ENCODE measurements at places on chromosomes 4 and X.

DNA sequence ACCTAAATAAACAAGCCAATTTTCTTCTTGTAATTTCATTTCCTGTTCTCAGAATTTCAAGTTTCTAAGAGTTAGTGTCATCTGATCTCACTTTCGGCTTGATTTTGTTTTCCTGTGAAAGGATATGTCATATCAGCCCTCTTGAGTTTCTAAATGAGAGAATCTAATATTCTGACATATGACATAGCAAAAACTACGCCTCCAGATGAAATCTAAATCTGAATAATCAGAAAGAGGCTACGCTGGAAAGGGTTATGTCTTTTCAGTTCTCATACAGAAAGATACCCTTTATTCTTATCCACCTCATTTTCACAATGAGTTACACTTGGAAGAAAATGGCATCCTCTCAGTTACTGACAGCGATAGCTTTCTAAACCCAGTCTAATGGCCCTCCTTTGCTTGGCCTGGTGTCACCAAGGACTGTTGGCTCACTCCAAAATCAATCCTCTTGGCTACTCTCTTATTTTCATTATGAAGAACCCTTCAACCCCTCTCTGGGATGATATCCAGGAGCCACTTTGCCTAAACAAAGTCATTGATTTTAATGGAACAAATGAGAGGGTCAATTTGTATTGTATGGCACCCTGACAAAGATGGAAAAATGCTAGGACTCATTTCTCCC, 65.6 kb downstream of the ASB9 start:
- DNase-seq = no peak

- DNase-seq = no peak
These were observed 3.9 kb downstream of the TAB3 start for GRCh38 chrX:30885136-30885535.

DNA sequence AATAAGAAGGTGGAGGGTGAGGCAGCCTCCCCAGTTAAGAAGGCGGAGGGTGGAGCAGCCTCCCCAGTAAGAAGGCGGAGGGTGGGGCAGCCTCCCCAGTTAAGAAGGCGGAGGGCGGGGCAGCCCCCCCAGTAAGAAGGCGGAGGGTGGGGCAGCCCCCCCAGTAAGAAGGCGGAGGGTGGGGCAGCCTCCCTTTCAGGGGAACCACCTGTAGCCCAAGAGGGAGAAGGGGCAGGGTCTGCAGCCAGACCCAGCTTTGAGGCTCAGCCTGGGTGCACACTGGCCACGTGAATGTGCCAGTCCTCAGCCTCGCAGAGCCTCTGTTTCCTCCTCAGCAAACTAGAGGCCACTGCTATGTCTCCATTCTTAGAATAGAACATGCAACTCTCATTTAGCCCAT, 52.6 kb downstream of the HMX1 start:
- DNase-seq = no peak

DNA sequence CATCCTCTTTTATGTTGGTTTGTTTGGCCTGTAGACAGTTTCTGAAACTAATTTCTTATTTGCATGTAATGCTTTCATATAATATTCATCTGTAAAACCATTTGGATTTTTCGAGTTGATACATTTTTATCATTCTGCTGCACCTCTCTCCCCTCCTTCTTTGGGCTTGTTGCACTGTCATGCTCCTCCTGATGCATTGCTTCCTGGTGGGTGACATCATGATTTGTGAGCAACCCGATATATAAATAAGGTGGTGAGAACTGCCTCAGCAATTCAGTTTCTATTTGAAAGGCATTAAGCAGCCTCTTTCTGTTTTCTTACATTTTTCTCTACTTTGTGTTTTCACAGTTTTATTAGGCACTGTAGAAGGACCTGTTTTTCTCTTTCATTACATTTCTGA, 515.7 kb downstream of the RPA4 start:
- no peak for DNase-seq

DNA sequence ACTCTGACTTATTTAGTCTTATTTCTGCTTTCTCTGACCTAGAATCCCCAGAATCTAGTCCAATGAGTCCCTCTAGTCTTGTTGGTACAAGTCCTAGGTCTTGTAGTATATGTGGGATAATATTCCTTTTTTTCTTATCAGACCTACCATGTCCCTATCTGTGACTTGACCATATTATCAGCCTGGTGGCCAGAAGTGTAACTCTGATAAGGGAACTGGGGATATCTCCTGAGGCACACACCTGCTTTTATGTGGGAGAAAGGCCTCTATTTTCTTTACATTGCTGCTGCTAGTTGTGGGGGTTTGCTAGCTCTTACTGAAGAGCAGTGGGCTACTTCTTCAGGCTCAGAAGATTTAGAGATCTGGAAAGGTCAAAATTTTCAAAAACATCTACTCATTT, 38.6 kb downstream of the CFAP299 start:
- DNase-seq = no peak

DNA sequence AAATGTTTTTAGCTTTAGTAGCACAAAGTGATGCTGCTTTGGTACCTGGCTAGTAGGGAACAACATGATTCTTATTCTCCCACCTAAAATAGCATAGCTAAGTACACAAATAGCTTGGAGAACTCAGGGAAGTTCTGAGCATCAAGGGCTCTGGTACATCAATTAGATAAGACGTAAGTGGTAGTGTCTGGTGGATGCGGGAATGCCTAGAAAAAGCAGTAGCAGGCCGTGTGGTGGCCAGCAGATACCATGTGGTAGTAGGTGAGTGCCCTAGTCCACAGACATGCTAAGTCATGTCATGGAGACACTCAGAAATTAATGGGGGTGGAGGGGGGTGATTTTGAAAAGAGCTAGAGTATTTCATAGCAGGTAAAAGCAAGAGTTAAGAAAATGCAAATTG, 347.3 kb upstream of the NOCT start:
- no peak for DNase-seq

- no peak for DNase-seq
These were observed 24.0 kb upstream of the SGMS2 start for GRCh38 chr4:107800706-107801105.

DNA sequence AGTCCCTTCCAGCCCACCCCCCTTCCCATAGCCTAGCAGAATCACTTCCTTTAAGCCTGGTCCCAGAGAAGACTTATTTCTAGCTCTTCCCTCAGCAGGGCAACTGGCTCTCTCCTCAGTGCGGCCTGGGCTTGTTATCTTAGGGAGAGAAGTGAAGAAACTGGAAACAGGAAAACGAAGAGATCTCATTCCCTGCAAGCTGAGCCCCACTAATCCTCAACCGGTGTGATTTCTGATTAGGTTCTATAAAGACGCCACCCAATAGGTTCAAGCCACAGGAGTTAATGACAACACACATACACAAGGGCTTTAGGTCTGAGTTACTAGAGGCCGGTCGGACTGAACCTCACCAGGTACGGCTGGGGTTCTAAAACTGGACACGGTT, 3.2 kb downstream of the GSX2 start:
- no peak for DNase-seq

- DNase-seq = no peak
These were observed 119.1 kb upstream of the ETNPPL start for GRCh38 chr4:108881986-108882385.

DNA sequence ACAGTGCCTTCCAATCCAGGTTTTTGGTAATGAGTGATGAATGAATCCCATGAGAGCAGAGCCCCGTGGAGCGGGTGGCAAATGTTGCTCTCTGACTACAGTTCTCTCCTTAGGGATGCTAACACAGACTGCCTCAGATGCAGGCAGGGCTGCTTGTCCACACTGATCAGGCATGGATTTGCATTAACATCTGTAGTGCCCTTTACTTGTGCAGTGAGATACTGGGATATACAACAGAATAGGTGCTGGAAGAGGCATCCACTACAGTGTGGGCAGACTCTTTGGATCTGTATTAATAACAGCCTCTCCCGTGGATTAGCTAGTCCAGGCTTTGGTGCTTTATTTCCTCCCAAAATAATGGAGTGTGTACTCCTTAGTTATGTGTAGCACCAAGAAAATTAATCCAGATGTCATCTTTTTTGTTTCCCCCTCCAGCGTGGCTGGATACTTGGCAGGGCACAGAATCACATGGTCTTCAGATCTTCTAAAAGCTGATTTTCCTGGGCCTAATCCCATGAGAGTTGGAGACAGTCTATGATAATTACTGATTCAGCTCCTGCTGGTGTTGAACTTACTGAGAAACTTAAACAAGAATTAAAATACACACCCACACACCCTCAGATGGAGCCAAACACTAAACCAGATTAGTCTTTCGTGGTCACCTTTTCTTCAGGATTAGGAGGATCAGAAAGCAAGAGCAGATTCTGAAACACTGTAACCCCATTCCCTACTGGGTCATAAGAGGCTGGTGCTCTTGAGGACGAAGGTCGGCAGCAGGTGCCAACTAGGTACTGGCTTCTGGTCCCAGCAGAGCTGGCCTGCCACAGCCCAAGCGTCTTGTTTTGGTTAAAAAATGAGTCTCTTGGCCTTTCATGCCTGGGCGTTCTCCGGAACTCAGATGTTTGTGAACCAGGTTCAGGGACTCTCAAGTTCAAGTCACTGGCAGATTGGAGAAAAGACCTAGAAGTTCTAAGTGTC, 23.1 kb upstream of the NAP1L5 start:
- DNase-seq = no peak

DNA sequence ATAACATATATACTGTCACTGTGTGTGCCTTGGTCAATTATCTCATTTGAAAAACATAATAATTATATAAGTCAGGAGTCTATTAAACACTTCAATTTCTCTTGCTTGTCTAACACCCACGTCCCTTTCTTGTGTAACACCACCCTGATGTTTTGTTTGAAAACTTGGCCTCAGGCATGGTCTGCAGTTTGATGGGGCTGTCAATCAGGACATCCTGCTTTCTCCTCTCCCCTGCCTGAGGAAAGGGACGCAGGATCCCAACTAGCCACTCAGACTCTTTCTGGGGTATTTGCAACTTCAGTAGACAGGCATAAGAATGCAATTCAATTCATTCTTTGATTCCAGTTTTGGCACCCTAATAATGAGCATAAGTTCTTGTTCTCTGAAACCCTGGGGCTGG, 48.8 kb downstream of the DKK2 start:
- no peak for DNase-seq

DNA sequence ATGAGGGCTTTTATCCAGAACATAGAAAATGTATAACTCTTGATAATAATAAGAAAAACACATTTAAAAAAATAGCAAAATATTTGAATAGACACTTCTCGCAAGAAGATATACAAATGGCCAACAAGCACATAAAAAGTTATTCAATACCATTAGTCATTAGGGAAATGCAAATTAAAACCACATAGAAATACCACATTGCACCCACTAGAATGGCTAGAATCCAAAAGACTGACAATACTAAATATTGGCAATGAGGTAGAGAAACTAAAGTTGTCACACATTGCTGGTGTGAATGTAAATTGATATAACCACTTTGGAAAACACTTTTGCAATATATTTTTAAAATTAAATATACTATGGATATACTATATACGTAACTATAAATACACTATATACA, 754.3 kb upstream of the MAGEB2 start:
- no peak for DNase-seq

DNA sequence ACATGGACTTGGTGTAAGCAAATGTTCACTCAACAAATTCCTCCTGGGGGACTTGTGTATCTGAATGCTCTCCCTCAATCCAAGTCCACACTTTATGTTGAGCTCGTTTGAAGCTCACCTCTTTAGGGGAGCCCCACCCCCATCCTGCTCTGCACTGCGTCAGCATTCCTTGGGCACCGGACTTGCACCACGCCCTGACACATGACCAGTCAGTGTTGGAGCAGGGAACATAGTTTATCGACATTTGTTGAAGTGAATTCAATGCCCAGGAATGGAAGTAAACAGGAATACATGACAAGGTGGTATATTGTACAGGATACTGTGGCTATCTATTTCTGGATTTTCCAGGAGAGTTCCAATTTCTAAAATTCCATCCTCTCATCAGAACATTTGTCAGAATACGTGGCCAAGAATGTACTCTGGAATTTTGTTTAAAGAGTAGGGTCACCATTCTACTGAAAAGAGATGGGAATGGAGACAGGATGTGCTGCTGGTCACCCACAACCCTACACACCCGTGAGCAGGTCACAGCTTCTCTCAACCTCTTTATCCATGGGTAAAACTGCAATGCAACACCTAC, 60.0 kb upstream of the LNX1 start:
- DNase-seq = no peak

GRCh38 chr4:169571435-169571834, 40.9 kb downstream of the NEK1 start:
- no peak for DNase-seq

- DNase-seq = no peak
These were observed 63.1 kb downstream of the COX18 start for GRCh38 chr4:73006286-73006990.

DNA sequence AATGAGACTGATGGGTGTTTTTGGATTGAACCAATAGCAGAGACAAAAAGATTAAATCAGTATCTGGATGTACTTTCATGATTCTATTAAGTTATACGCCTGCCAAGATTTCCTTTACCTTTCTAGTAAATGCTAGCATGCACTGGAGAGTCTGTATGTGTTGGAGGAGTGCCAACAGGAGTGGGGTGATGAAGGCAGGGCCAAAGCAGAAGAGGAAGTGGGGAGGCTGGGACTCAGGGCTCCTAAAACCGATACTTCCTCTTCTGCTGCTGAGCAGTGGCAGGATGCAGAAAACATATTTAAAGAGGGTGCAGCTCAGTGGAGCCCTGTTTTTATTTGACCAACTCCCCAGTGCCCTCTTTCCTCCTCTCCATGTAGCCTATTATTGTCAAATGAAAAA, 5.6 kb downstream of the CYSLTR1 start:
- no peak for DNase-seq

DNA sequence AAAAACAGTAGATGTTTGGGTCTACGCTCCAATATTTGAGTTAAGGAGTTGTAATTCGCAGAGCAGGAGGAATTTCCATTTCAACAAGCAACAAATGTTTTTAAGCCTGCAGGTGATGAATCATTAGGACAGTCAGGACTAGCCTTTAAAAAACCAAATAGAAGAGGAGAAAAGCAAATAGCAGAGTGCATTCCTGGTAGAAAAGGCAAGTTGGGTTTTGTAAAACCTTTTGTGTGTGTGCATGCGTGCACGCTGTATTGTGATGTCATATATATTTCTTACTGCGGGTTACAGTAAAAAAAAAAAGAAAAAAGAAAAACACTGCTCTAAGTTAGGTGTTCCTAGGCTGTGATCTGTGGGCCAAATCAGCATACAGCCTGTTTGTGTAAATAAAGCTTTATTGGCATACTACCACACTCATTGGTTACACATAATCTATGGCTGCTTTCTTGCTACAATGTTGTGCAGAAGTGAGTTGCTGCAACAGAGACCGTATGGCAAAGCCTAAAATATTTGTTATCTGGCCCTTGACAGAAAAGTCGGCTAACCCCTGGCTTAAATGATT, 135.6 kb downstream of the MID1 start:
- DNase-seq = peak; percentile 60

- no peak for DNase-seq
These were observed 76.3 kb downstream of the SHROOM2 start for GRCh38 chrX:9862525-9862924.

GRCh38 chr4:7223541-7223940, 31.2 kb downstream of the SORCS2 start:
- DNase-seq = no peak

DNA sequence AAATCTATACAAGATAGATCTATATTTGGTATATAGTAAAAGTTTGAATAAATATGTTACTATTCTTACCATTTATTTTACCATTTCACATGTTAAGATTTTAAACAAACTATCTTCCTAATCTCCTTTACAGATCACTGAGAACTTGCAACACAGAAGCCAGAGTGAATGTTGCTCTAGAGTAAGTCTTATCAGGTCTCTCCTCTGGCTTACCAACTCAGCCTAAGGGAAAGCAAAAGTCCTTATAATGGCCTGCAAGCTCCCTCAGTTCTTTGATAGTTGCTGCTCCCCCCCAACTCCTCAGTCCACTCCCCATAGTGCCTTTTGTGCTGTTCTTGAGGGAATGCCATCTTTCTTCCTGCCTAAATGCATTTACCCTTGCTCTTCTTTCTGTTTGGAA, 25.7 kb upstream of the SLC7A11 start:
- no peak for DNase-seq

Data from kidney glomerular epithelial cell (primary cell).